ENCODE measurements at places on chromosomes 6 and 20. TPM values are rescaled to one million over a fixed set of nuclear protein-coding genes. Genes with fewer than 3 reads are reported as not detected.

The SOX4 gene
- 109 TPM for total RNA-seq

The CDC40 gene
- 10.9 TPM for total RNA-seq

GRCh38 chr6:36596356-36596755 is 2.2 kb downstream of the SRSF3 start:
- peak; percentile 49 for DNase-seq

- no peak for DNase-seq
These were observed 116.8 kb downstream of the FIG4 start for GRCh38 chr6:109807881-109808280.
